ENCODE measurements at places on chromosomes 5 and 9.
A peak's percentile ranks its signal among the peaks of the same experiment; 100 is the strongest.

- no peak for ATAC-seq
Measured at GRCh38 chr9:126756238-126756637, 48.6 kb upstream of the ZBTB43 start.

GRCh38 chr9:105067895-105068580, 140.1 kb upstream of the ABCA1 start:
- no peak for ATAC-seq

DNA sequence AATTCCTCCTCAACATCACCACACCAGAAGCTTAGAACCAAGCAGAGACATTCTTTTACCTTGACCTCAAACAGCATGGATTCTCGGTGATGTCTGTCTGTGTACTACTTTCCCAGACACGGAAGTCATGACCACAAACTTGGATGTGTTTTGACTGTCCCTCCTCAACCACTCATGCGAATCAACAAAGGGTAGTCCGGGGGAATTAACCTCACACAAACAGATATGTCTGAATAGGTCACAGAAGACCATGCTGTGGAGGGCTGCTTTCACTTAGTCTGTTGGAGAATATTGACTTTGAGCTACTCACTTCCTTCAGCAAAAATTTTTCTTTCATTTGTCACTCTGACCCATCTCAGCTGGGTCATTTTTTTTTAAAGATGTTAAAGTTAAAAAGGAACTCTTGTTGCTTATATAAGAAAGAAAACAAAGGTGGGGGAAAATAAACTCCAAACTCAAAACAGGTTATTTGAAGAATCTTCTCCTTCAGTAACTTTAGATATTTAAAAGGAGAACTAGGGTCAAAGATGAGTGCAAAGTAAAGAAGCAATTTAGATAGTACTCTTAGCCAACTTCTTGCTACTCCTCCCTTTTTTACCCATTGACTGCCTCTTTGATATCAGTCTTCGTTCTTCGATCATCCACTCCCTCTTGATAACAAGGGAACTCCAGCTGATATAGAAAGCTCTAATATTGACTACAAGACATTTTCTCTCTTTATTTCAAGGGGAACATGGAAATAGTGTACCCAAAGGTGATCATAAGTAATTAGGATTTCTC, 343.4 kb upstream of the CDH6 start:
- ATAC-seq: no peak

DNA sequence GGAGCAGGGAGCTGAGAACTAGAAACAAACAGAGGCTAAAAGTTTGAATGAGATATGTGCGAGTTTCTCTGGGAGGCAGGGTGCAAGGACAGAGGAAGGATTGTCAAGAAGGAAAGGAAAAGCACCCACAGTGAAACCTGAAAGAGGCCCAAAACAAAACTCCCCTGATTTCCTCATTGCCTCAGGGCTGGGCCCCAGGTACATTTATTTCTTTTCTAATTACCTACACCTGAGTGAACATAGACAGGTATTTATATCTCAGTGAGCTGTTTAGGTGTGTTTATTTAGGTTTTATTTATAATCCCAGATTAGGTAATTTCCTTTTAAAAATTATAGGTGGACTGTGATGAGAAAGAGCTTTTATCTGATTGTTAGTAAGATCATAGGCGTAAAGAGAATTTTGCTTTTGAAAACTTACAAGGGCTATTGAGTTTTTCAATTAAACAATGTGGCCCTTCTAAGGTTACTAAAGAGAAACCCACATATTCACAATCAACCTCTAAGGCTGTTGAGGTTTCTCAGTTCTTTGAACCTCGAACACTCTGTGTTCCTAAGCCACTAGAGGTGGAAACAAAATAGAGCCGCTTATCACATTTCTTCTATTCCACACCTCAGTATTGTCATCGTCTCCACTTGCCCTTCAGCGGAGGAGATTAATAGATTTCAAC, 344.8 kb downstream of the ZNF608 start:
- no peak for ATAC-seq

DNA sequence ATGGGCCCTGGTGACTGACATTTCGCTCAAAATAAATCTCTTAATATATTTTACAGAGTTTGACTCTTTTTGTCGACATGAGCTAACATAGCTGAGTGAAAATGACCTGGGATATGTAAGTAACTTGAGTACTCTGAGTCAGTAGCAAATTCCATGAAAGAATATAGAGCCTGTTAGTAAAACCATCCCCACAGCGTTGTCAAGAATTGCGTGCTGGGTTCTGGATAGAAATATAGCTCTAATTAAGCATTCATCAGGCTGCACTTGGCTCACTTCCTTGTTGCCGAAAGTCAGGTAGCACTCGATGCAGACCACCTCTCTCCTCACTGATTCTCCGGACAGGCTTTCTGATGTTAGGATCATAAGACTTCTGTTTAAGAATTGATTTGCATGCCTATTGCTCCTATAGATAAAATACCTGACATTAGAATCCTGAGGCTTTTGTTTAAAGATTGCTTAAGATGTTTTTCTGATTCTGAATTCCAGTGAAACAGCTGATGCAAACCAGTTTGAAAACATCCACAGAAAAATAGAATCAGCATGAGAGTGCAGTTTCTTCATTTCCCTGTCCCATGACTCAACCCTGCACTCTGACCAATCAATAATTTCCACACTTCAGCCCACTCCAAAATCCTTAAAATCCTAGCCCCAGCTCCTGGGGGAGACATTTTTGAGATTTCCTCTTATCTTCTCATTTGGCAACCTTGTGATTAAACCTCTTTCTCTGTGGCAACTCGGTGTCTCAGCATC, 310.6 kb downstream of the DIRAS2 start:
- ATAC-seq: peak; percentile 66
